OCI-LY7 (cell line): ENCODE measurements at places on chromosomes 6 and 20. TPM values are rescaled to one million over a fixed set of nuclear protein-coding genes. Genes with fewer than 3 reads are reported as not detected.

The TGM6 gene
- total RNA-seq = not detected in 2 replicates

The LY6G6C gene
- total RNA-seq = not detected in 2 replicates

The ALDH8A1 gene
- total RNA-seq = not detected in 2 replicates

The TCP11 gene
- not detected in 2 replicates for total RNA-seq

The C20orf144 gene
- 0.31 and 0.42 TPM in 2 replicates for total RNA-seq

The NUP153 gene
- total RNA-seq = 88.0 and 89.8 TPM in 2 replicates

The FGD2 gene
- 45.7 and 48.6 TPM in 2 replicates for total RNA-seq

- no peak for DNase-seq
These were observed 426.9 kb downstream of the HTR1B start for GRCh38 chr6:77036400-77036799.

- DNase-seq = no peak
These were observed 16.4 kb downstream of the TRAM2 start for GRCh38 chr6:52560462-52560861.

GRCh38 chr20:17628101-17628841 lies 53.8 kb downstream of the RRBP1 start:
- no peak for DNase-seq

DNA sequence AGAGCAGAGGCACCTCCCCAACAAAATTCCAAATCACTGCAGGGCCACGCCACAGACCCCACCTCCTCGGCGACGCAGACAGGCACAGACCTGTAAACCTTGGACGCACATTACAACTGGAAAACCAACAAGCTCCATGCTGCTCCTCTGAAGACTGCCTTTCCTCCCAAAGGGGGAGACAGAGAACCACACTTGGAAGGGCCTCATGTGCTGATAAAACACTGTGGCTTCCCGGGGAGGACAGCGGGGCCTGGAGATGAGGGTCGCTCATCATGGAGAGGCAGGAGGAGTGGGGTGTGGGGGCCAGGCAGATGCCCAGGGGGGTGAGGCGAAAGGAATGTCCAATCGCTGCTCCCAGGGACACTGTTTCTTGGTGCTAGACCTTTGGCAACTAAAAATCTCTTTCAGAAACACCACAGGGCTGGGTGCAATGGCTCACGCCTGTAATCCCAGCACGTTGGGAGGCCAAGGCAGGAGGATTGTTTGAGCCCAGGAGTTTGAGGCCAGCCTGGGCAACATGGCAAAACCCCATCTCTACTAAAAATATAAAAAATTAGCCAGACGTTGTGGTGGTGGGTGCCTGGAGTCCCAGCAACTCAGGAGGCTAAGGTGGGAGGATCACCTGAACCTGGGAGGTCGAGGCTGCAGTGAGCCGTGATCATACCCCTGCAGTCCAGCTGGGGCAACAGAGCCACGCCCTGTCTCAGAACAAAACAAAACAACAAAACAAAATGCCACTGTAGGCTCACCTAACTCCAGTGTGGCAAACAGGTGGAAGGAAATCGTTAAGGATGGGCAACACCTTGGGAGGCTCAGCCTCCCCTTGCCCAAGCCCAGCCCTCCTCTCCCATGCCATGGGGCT lies 53.8 kb downstream of the ABHD12 start:
- DNase-seq = no peak

- no peak for DNase-seq
These were observed 15.0 kb upstream of the CCN6 start for GRCh38 chr6:112038756-112039430.

- DNase-seq = no peak
These were observed 467.1 kb upstream of the HSF2 start for GRCh38 chr6:121932076-121932991.

DNA sequence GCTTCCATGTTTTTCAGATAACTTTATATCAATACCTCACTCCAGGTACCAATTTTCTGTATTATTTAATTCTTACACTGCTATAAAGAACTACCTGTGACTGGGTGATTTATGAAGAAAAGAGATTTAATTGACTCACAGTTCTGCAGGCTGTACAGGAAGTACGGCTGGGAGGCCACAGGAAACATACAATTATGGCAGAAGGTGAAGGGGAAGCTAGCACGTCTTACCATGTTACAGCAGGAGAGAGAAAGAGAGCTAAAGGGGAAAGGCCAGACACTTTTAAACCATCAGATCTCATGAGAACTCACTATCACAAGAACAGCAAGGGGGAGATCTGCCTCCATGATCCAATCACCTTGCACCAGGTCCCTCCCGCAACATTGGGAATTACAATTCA lies 119.1 kb upstream of the BMP5 start:
- no peak for DNase-seq

DNA sequence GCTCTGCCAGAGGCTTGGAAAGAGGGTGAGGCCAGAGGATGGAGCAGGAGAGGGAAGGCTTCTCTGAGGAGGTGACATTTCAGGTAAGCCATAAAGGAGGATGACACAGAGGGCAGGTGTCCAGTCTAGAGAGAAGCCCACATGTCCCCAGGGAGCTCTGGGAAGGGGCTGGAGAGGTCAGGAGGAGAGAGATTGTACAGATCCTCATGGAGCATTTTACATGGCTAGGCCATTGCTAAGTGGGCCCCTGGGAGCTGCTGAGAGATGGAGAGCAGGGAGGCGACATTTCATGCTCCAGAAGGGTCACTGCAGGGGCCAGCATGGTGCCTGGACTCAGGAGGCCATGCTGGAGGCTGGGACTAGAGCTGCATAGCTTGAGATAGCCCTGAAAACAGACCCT lies 124.5 kb downstream of the TOX2 start:
- DNase-seq = no peak

DNA sequence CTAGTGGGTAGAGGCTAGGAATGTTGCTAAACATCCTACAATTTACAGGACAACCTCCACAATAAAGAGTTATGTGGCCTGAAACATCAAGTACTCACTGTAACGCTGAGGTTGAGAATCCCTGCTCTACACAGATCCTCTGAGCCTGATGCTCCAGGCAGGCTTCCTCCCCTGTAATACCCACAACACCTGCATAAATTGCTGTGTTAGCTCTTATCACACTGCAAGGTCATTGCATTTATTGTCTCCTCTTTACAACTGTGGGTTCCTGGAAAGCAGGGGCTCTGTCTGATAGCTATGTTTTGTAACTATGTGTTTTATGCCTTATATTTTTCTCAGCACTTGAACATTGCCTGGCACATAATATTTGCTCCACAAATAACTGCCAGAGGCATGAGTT lies 11.6 kb downstream of the RPP21 start:
- DNase-seq = no peak

- DNase-seq = peak; percentile 81
These were observed 8.5 kb downstream of the TMEM242 start for GRCh38 chr6:157314705-157315321.

GRCh38 chr20:11497545-11497944 lies 420.1 kb upstream of the BTBD3 start:
- no peak for DNase-seq

- peak; percentile 41 for DNase-seq
These were observed 598 bp downstream of the HLA-B start for GRCh38 chr6:31356216-31356945.

- DNase-seq = no peak
These were observed 109.9 kb upstream of the SUPT3H start for GRCh38 chr6:45487645-45488044.

DNA sequence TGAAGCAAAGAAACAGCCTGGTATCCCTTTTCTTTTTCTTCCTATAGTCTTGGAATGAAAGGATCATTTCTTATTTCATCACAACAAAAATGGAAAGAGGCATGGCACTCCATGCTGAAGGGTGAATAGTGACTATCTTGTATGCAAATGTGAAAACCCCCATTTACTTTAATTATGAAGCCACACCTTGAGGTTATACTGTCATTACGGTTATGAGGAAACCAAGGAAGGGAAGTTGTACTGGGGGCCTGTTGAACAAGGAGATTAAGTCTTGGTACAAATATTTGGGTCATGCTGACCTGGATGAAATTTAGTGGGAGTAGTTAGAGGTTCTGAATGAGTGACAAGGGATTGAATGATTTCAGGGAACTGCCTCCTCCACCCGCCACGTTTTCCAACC lies 8.7 kb upstream of the STXBP5 start:
- no peak for DNase-seq

DNA sequence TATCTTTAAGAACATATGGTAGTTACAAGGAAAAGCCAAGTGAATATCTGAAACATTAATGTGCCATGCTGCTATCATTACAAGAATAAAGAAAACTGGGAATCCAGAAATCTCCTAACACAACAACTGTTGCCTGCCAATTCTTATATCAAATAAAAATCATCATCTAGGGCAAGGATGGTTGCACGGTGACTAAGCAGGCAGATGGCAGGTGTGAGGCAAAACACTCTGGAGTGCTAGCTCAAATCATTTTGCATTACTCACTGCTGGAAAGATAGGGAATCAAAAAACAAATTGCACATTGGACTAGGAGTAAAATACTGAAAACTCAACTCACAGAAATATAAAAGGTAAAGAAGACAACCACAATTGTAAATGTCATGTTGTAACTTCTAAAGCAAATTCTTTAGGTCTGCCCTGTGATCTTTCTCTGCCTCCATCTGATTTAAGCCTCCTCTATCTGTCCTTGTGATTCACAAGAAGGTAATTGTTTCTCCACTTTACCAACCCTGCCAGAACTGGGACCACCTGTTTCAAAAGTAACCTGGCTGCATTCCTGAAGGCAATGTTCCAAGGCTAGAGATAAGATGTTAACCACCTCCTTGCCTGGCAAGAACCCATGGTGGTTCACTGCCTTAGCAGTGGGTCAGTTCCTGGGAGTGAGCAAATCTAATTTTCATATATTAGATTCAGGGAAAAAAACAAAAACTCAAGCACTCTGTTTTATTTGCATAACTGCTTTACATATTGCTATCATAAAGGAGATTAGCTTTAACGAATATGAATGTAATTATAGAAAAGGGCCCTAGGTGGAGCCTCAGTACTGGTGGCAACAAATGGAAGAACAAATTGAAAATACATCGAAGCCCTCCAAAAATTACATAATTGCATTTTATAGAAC lies 33.1 kb upstream of the LCA5 start:
- peak; percentile 3 for DNase-seq

GRCh38 chr6:39731565-39731964 lies 6.4 kb upstream of the KIF6 start:
- DNase-seq = no peak

DNA sequence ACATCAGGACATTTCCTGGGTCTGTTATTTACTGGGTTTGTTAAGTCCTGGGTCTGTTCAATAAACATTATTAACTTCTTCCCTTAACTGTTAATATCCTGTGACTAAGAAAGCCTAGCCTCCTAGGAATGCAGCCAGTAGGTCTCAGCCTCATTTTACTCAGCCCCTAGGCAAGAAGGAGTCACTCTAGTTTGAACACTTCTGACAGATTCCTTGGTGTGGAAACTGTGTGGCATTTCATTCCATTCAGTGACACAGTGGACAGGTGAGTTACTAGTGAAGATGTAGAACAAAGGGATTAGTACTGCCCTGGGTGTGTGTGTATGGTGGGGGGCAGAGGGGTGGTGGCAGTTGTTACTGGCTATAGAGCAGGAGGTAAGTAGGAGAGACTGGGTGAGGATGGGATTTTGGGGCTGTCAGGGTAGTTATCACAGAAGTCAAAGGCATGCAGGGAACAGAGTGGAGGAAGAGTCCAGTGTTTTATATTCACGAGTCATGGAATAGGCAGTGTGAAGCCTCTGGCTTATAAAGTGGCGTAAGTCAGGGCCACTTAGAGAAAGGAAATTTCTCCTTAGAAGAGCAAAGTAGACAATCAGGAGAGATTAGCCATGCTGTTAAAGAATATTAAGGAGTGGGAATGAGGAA lies 28.4 kb downstream of the RNF182 start:
- no peak for DNase-seq

DNA sequence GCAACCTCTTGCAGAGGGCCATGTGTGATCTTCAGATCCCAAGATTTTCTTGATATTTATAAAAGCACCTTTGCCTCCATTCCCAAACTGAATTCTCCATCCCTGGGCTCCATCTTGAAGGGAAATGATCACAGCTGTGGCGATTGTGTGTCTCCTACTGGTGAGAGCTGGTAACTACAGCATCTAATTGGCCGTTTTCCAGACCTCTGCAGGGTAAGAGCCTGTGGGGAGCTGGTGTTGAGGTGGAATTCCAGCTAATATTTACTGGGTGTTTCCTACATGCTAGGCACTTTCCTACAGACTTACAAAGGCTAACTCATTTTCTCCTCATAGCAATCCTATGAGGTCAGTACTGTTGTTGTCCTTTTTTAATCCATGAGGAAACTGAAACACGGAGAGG lies 59.2 kb upstream of the FNDC1 start:
- peak; percentile 60 for DNase-seq
